ENCODE measurements at places on chromosomes 3 and 15.

DNA sequence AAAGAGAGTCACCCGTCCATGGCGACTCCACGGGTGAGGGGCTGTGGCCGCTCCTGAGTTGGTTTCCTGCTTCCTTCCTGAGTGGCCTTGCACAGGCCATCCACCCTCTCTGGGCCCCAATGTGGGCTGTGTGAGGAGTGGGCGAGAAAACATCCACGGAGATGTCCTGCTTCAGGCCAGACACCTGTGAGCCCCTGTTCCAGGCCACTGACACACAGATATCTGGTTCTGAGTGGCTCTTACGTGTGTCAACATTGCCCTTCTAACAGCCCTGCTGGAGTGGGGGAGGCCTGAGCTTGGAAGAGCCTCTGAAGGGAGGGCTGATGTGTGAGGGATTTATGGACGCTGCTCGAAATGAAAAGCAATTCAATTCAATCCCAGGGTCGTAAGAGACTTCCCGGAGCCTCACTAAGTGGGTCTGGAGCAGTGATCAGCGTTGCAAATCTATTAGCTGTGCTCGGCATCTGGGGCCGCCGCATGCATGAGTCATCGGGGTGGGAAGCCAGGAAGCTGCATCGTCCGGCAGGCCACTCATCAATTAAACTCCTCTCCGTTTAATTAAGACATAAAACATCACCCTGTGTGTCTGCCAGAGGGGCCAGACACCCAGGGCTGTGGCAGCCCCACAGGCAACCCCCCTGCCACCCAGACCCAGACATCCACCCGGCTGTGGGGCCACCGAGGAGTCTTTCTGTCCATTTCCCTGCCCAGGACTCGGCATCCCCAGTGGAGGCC is 20.0 kb upstream of the PRR23E start:
- DNase-seq = peak; percentile 69

DNA sequence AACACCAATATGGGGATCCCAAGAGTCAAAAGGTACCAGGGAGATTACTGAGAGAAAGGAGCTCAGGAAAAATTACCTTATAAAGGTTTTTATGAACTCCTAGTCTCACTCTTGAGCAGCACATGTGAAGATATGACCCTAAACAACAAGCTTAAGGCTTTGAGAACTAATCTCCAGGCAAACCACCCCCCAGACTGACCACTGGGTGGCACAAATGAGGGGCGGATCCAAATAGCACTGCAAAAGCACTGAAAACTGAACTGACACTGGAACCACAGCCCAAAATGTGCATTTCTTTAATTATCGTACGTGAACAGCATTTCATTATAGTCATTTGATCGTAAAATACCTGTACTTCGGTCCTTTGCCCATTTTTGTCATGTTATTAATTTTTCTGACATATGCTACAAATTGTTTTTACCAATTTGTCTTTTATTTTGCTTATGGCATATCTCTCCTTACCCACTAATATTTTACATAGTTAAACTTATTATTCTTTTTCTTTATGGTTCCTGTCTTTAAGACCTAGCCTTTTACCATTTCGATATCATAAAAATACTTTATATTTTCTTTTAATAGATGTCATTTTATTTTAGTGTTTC is 31.5 kb upstream of the TFDP2 start:
- DNase-seq = peak; percentile 57

- DNase-seq = no peak
Observed at GRCh38 chr15:90889736-90890456, 5.6 kb downstream of the FES start.

DNA sequence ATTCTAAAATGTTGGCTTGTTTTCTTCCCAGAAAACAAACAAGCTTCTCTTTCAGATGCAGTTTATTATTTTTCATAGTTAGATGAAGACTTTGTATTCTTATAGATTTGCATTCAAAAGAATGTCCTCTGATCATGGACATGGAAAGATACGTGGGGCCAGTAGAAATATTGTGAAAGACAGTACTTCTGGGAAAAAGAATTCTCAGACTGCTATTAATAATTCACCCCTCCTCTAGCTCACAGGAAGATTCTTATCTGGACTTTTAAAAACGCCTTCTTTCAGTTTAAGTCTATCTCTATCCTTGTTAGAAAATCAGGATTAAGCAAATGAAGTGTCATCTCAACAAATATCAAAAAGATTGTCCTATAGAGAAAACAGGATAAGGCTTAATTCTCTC is 514.1 kb upstream of the ADAMTS9 start:
- DNase-seq = no peak

- no peak for DNase-seq
Observed at GRCh38 chr15:85691350-85692240, 103.1 kb downstream of the KLHL25 start.

DNA sequence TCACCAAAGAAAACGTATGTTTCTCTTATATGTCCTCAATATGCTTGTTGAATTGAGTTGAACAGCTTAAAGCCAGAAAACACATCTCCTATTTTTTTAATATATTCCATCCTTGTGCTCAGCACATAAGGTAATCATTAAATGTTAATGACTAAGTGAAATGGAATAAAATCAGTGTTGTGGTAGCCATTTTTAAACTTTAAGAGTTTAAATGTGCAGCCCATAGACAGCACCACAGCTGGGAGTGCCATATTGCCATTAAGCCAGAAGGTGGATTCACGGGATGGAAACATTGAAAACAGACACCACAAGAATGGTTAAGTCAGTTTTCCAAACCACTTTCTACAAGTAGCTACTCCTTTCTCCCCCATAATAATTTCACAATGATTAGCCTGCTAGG is 76.8 kb upstream of the C15orf61 start:
- DNase-seq = no peak

DNA sequence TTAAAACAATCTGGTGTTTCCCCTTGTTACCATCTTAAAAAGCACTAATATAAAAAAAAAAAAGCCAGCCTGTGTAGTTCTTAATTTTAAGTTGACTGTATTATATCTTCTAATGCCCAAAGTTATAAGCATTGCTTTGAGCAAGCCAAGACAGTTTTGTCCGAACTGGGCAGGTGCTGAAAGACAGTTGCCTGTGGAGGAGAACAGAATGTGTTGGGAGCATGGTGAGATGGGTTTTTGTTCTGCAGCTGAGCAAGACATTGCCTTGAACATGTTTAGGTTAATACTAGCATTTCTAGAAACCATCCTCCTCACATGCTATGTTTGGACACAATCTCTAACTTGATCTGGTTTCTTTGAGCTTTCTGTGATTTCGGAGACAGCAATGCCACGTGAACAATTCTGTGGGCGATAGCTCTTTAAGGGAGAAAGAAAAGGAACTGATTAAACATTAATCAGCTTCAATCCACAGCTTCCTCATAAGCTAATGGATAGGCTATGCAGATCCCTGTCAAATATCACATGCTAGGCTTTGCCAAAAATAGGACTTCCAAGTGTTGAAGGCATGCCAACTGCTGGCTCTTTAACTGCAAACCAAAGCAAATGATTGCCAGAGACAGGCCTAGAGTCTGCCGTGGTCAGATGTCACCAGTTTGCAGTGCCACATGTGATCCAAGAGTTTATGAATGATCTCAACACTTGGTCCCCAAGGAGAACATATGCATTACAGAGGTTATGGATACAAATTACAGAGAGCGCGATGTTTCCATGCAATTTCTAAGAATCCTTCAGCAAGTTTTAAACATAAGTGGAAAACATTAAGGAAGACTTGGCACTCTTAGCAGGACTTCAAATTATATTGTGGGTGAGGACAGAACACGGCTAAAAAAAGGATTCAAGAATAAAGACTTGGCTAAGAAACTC is 428.1 kb downstream of the ROBO2 start:
- no peak for DNase-seq
